Stimulated activated CD4-positive, alpha-beta T cell treated with anti-CD3 and anti-CD28 coated beads, Interleukin-1b, Interleukin-23, amount 100 ng/mL, for 1 hour (primary cell): ENCODE measurements at places on chromosomes 5 and 9.

GRCh38 chr9:35048511-35048910 lies 23.9 kb downstream of the VCP start:
- no peak for DNase-seq

GRCh38 chr9:98610711-98611110 lies 98.0 kb downstream of the GABBR2 start:
- DNase-seq: no peak

DNA sequence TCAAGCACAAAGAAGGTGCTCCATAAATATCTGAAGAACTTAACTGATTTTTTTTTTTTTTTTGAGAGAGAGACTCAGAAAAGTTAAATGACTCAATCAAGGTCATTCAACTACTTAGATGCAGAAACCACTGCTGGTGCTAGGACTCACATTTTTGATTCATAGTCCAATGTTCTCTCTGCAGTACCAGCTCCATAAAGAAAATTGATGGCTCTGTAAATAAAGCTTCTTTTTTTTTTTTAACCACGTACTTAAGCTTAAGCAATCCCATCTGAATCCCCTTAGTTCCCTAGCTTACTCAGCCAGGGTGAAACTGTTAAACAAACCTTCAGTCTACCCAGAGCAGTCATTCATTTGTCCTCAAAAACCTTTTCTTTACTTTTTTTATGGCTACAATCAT lies 657.0 kb upstream of the WWC1 start:
- DNase-seq: no peak

- DNase-seq: no peak
These were observed at the start of gene PDLIM4 for GRCh38 chr5:132257131-132258101. Gene PDLIM4, plus strand, starts transcription at chr5:132257696. Its CDS starts 39 bp downstream, at chr5:132257735.

- no peak for DNase-seq
These were observed 177.6 kb upstream of the SMARCA2 start for GRCh38 chr9:1837453-1838084.

DNA sequence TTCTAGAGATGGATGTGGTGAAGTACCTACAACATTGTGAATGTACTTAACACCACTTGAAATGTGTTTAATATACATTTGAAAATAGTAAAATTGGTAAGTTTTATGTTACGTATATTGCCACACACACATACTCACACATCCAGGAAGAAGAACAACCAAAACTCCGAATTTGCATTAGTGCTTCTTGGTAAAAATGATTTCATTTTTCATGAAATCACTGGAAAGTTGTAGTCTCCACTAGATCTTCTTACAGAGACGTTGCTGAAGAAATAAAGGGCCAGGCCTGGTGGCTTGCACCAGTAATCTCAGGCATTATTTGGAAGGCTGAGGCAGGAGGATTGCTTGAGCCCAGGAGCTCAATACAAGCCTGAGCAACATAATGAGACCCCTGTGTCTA lies 118.6 kb upstream of the ZNF608 start:
- no peak for DNase-seq

DNA sequence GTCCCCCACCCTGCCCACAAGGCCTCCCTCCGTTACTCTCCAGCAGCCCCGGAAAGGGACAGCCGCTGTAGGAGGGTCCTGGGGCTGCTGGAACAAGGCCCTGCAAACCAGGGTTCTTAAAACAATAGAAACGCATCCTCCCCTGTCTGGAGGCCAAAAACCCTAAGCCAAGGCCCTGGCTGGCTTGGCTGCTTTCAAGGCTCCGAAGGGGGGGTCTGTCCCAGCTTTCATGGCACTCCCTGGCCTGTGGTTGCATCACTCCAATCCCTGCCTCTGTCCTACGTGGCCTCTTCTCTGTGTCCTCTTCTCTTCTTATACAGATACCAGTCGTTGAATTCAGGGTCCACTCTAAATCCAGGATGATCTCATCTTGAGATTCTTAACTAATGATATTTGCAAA lies 7.4 kb upstream of the UBAC1 start:
- no peak for DNase-seq

GRCh38 chr5:162067655-162068411 lies at the start of gene GABRG2:
Gene GABRG2, plus strand, starts transcription at chr5:162067773. Its CDS starts 227 bp downstream, at chr5:162068000.
- no peak for DNase-seq

GRCh38 chr9:72925891-72926290 lies 27.0 kb downstream of the ALDH1A1 start:
- no peak for DNase-seq

DNA sequence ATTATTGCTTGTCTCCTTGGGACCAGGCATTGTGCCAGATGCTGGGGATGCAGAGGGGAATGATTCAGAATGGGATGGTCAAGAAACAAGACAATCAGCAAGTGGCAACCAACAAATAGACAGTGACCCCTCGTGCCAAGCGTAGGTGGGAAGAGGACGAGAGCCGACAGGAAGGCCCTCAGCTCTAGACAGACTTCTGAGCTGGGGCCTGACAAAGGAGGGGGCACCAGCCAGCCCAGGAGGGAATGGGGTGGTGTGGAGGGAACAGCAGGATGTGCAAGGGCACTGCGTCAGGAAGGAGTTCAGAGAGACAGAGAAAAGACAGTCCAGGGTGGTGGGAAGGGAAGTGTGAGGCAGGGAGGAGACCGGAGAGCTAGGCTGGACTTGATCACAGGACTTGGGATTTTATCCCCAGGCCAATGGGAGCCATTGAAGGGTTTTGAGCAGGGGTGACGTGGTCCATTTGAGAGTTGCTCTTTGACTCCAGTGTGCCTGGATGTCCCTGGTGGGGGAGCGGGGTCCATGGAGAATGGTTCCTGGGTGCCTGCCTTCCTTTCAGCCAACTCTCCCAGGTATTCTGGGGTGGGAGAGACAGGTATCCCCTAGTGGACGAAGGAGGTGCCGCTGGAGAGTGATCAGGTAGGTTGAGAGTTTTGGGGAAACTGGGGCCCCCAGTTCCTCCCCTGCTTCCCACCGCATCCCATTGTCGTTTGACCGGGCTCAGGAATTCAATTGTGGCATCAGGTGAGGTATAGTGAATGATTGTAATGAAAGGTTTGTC lies 79.3 kb upstream of the ZNF618 start:
- DNase-seq: no peak

DNA sequence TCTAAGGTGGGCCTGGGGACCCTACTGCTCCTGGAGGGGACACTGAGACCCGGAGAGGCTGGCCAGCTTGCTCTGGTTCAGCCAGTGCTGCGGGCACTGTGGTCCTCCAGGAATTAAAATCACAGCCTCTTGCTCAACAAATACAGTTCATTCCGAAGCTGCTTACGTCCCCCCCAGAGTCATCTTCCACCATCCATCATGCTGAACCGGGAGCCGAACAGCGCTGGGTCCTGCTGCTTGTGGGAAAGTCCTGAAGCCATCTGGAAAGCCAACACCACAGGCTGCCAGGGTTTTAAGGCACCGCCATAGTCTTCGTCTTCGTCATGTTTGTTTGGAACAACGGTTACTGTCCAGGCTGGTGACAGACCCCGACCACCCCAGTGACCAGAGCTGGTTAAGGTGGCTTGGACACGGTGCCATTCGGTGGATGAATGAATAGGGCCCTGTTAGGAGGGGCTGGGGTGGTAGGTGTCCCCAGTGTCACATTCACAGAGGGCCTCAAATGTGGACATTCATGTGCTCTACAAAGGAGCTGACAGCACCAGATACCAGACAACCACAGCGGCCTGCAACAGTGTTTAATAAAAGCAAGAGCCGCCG lies 81.6 kb upstream of the PHYKPL start:
- no peak for DNase-seq

- DNase-seq: no peak
These were observed 10.0 kb downstream of the SLIT3 start for GRCh38 chr5:169290895-169291294.

GRCh38 chr5:43275391-43275790 lies 37.8 kb downstream of the HMGCS1 start:
- no peak for DNase-seq

DNA sequence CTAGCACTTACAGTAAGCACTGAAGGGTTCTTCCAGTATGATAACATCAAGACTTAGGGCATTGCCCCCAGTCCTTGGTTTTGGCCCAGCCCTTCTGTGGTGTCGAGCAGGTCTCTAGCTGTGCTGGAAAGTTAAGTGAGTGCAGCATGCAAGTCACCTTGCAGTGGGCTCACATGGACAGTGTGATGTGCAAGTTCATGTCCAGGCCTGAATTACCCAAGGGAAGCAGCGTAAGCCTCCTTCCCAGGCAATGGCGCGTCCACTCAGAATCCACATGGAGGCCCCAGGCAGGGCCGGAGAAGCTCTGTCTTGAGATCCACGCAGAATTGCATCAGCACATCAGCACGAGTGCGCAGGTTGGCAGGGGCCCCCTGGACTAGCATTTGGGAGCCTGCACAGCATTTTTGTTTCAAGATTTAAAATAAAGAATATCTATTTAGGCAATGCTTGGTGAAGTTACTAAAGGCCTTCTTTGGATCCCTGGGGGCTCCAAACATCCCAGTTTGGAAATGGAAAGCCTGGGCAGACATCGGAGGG lies 108.4 kb upstream of the ALDH1B1 start:
- DNase-seq: no peak

- DNase-seq: no peak
These were observed 59.2 kb downstream of the ADAMTS12 start for GRCh38 chr5:33832404-33833236.

DNA sequence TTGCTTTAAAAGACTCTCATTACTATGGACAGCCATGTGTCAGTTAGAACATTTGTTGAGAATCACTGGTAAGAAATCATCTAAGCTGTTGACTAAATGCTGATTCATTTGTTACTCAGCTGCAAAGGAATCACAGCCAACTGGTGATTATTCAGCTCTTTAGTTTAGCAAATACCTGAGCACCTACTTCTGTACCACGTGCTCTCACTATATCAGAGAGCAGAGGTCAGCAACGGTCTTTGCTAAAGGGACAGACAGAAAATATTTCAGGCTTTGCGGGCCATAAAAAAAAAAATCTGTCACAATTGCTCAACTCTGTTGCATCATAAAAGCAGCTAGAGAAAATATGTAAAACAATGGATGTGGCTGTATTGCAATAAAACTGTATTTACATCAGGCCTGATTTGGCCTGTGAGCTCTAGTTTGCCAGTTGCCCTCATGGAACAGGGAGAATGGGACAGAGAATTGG lies 377.6 kb downstream of the DNAH5 start:
- DNase-seq: no peak

DNA sequence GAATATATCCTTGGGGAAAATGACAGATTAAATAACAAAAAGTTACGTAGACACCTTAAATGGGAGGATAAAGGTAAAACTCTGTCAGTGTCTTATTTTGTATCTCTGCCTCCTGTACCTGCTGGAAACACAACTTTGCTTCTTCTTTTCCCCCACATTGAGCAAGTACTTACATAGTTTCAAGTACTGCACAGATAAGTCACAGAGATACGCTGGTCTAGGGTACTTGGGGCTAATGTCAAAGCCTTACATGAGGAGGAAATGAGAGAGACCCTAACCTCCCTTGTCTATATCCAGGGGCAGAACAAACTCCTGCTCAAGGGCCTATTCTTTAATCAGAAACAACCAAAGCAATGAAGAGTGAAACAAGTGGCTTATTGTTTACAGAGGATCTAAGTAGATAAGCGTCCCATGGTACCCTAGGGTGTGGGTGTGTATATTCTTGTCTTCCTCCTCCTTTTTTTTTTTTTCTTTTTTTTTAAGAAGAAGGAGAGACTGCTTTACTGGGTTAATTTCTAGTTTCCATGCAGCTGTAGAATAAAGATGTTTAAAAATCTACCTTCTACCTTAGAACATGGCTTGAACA lies 43.1 kb downstream of the ELL2 start:
- no peak for DNase-seq

- DNase-seq: no peak
These were observed 161.0 kb upstream of the SLC28A3 start for GRCh38 chr9:84501587-84501986.

DNA sequence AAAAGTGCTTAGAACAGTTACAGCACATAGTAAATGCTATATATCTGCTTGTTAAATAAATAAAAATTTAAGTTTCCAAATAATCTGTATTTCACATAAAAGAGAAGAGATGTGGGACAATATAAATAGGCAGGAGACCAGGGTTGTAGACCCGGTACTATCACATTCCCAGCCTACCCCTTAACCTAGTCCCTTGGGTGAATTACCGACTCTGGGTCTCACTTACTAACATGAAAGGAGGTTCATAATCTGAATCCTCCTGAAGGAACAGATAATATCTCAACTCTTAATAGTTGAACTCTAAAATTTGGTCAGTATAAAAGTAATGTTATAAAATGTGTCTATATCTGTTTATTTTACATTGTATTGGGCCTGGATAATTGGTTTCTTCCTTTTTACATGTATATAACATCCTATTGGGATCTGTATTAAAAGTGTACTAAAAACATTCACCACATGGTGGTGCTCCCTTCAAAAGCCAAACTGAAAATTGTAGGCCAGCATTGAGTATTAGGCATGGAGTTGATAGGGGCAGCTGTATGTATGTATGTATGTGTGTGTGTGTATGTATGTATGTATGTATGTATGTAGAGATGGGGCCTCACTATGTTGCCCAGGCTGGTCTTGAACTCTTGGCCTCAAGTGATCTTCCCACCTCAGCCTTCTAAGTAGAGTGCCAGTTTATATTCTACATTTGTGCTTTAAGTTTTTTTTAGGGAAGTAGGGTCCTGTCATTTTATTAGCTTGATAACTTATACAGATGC lies 64.2 kb upstream of the ABL1 start:
- no peak for DNase-seq

DNA sequence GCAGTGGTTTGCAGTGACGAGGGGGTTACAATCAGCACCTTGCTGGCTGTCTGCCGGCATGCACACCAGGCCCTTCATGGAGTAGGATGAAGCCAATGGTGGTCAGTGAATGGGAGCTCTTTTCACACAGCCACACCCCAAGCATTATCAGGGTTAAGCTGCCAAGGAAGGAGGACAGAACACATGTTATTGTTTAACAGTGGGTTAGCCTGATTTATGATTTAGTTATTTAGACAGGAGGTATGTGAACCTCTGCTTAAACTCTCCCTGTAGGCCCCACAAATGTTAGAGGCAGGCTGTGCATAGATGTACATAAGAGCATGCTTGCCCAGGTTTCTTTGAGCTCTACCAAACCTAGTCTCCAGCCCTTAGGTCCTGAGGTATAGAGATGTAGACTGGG lies 262.9 kb downstream of the SPOCK1 start:
- no peak for DNase-seq

- no peak for DNase-seq
These were observed 63.1 kb downstream of the GRAMD2B start for GRCh38 chr5:126486332-126486731.

DNA sequence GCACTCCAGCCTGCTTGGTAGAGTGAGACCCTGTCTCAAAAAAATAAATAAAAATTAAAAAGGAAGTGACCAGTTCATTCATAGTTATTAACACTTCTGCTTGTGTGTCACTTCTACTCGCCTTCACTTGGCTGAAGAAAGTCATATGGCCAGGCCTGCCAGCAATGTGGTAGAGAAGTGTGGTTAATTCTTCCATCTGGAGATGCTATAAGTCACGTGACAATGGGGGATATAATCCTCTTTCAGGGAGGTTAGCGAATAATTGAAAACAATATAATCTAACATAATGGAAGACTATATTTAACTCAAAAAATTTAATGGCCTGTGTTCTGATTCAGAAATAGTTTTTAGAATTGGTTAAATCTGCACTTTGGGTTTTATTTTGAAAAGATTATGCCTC lies 305.6 kb downstream of the DOCK8 start:
- no peak for DNase-seq
